Activated naive CD8-positive, alpha-beta T cell treated with anti-CD3 and anti-CD28 coated beads for 36 hours (primary cell): ENCODE measurements at places on chromosomes 5 and 9.

GRCh38 chr9:89491694-89492093, 6.2 kb downstream of the SEMA4D start:
- peak; percentile 55 for DNase-seq

- DNase-seq, result no peak
Observed at GRCh38 chr9:21552244-21553170, 70.4 kb upstream of the IFNE start.

GRCh38 chr5:146466521-146467349, 19.6 kb downstream of the TCERG1 start:
- DNase-seq, result no peak

- no peak for DNase-seq
Observed at GRCh38 chr9:27497883-27498417, 26.1 kb upstream of the IFNK start.

GRCh38 chr5:122775550-122776542, 966 bp downstream of the SNX2 start:
- DNase-seq, result no peak

GRCh38 chr9:134204991-134205578, 40.7 kb upstream of the RNU6ATAC start:
- no peak for DNase-seq

GRCh38 chr5:91361055-91361701, 21.9 kb downstream of the ARRDC3 start:
- no peak for DNase-seq

DNA sequence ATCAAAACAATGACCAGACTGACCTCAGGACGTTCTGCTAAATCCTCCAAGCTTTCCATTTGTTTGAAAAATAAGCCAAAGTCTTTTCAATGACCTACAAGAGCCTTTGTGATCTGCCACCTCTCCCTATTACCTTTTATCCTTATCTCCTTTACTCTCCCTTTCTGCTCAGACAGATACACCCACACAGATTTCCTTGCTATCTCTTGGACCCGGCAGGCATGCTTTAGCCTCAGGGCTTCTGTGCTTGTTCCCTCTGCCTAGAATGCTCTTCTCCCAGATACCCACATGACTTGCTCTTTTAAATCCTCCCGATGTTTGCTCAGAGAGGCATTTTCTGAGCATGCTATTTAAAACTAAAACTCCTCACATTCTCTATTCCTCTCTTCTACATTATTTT, 8.9 kb upstream of the ELOVL7 start:
- DNase-seq, result no peak

DNA sequence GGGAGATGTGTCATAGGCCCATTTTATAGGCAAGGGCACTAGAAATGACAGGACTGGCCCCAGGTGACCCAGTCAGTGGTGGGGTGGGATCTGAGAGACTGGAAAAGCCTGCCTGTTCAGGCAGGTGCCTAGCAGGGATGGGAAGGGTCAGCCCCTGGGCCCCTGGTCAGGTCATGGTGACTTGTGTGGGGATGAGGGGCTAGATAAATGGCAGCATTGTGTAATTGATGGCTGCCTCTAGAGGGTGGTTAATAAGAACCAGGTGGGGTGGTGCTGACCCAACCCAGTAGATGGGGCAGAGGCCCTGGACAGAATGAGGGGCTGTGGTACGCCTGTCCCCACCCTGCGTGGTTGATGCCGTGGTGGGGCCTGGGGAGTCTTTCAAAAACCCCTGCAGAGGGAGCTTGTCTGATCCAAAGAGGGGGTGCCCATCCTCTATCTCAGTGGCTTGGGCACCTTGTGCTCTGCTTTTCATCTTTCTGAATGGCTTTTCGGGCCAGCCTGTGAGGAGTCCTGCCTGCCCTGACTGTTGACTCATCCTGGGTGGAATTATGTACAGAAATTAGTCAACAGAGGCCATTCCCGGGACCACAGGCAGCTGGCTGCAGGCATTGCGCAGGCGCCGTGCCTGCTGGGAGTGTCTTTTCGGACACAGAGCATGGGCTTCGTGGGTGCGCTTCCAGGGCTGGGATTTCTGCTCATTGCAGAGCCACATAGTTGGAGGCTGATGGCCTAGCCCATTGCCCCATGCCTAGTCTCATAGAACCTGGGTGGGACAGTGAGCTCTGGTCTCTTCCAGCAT, 93.6 kb upstream of the PITX1 start:
- no peak for DNase-seq

- DNase-seq, result no peak
Observed at GRCh38 chr9:111731928-111732327, 62.8 kb downstream of the SHOC1 start.

- no peak for DNase-seq
Observed at GRCh38 chr9:426976-427375, 212.3 kb downstream of the DOCK8 start.

GRCh38 chr9:132035679-132036078, 44.0 kb downstream of the MED27 start:
- DNase-seq, result no peak

DNA sequence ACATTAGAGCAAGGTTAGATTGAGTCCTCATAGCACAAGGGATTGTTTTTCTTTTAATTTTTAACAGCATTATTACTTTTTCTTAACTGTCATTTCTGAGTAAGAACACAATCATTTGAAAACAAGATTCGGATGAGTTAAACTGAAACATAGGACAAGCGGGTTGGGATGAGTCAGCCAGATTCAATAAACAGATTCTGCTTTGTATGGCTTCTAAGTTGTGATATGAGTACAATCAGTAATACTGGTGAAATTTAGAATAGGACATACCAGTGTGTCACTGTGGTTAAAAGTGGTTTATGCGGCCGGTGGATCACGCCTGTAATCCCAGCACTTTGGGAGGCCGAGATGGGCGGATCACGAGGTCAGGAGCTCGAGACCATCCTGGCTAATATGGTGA, 364.3 kb upstream of the CDH10 start:
- DNase-seq, result no peak

- no peak for DNase-seq
Observed at GRCh38 chr5:151179489-151179840, 21.9 kb upstream of the ANXA6 start.

DNA sequence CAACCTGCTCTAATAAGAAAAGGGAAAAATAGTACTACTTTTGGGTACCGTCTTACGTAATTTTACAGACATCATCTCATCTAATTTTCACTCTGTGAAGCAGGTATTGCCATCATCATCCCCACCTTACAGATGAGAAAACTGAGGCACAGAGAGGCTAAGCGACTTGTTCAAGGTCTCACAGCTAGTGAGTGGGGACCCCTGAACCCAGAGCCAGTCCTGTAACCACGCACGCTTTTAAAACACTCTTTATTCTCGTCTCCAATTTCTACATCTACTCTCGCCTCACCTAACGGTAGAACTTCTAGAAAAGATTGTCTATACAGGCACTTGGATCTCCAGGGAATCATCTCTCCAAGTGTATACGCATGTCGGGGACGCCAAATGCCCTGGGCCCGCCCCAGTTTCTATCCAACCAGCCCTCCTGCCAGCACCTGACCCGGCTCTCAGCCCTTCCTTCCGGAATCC, 1.5 kb upstream of the TRAF1 start:
- no peak for DNase-seq

DNA sequence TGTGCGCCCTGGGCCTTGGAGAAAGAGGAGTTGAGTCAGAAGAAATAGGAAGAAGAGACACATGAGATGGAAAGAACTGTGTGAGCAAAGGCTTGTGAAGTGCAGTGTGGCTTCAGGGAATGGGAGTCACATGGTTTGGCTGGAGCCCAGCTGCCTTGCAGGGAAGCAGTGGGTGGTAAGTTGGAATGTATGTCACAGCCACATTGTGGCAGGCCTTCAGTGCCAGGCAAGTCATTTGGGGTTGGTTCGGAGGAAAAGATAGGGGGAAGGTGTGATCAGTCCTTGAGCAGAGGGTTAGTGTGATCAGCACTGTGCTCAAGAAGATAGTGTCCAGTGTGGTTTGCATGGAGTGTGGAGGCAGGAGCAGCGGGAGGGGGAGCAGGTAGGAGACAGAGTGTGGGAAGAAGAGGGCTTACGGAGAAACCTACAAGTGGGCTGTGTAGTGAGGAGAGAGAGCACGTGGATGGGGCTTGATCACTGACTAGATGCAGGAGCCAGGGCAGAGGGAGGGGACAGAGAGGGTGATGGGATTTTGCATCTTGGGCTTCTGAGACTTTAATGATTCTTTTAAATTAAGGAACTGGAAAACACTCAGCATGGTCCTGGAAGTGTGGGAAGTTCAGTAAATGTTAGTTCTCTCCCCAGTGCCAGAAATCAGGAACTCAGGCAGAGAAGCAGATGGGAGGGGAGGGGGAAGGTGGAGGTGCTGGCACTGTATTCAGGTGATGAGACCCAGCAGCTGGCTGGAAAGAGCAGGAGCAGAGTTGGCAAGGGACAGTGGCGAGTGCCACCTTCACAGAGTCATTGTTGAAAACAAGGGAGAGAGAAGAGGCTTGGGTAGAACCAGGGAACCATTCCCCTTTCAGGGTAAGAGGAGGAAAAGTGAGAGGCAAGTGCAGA, 46.6 kb downstream of the ARHGAP26 start:
- DNase-seq, result no peak

GRCh38 chr9:133955821-133956411, 36.2 kb downstream of the VAV2 start:
- DNase-seq, result peak; percentile 38

DNA sequence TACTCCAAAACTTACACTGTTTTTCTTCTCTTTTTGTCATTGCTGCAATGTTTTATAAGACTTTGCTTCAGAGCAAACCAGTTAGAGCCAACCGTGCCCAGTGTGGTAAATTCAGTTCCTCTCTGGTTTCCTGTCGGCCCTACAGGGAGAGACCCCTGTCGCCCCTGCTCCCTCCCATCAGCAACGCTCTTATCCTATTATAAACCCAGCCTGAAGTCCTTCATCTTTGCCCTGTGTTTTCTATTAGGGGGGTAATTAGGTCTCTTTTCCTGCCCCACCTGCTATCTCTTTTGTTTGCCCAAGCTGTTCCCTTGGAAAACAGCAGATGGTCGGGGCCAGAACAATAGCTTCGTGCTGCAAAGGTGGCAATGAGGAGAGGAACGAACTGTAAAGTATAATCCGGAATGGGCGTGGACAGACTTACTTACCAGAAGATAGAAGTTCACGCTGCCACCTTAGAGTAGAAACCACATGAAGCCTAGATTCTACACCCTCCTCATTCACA, 21.4 kb upstream of the OTULINL start:
- no peak for DNase-seq

GRCh38 chr5:32031089-32031488, 143.0 kb downstream of the GOLPH3 start:
- no peak for DNase-seq

- no peak for DNase-seq
Observed at GRCh38 chr9:87537625-87538024, 40.0 kb downstream of the DAPK1 start.

DNA sequence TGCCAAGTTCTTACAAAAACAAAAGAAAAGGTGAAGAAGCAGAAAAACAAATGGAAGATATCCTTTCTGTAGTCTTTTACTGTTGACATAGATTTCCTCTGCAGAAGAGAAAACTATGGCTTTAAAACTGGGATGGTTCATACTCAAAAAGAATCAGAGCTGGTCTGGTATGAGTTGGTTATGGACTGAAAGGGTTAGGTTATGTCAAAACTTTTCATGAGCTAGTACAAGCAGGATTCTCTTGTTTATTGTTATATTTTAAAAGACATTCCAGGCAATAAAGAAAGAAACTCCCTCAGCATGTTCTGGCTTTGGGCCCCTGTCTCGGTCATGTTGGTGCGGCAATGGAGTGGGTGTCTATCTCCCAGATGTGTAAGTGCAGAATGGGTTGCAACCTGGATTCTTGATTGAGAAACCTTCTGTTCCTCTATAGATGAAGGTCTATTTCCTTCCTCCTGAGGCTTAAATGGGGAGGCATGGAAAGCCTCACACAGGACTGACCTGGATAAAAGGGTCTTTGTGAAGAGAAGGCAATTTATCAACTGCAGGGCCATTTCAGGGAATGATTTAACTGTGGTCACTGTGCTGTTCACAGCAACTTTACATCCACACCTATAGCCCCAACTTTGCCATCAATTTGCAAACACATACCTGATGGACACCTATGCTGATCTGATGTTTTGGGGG, 209.6 kb upstream of the TNC start:
- no peak for DNase-seq

DNA sequence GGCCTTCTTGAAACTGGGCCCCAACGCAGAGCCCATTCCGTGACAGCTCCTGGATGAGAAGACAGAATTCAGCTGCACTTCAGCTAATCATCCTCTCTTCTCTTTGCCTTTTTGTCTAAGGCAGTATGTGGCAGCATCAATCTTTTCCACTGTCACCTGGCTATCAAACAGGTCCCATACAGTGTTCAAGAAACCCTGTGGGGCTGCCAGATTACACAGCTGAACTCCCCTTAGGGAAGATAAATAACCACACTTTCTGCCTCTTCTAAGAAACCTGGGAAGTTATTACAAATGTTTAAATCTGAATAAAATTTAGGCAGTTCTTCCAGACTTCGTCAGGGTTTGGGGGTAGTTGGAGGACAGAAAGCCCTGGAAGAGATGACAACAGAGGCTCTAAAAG, 61.0 kb downstream of the SPEF2 start:
- DNase-seq, result no peak

DNA sequence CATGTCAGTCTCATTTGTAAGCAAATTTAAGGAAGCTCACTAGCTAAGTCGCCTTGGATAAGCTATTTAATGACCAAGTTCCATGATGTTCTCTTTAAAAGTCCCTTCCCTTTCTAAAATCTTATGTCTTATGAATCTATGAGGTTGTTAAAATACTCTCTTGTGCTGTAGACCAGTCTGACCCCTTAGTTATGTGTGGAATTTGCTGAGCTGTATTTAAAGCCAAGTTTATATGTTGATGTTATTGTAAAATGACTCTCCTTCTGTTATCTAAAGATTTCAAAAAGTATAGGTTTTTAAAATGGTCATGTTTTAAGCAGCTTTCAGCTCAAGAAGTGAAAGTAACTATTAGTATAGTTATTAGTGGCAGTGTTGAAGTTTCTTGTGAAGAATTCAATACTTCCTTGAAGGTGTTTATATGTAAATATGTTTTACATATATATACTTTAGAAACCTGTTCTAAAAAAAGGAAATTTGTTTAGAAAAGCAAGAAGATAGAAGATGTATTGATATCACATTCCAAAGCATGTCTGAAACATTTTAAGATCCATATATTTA, 92.2 kb downstream of the CDC42SE2 start:
- no peak for DNase-seq

DNA sequence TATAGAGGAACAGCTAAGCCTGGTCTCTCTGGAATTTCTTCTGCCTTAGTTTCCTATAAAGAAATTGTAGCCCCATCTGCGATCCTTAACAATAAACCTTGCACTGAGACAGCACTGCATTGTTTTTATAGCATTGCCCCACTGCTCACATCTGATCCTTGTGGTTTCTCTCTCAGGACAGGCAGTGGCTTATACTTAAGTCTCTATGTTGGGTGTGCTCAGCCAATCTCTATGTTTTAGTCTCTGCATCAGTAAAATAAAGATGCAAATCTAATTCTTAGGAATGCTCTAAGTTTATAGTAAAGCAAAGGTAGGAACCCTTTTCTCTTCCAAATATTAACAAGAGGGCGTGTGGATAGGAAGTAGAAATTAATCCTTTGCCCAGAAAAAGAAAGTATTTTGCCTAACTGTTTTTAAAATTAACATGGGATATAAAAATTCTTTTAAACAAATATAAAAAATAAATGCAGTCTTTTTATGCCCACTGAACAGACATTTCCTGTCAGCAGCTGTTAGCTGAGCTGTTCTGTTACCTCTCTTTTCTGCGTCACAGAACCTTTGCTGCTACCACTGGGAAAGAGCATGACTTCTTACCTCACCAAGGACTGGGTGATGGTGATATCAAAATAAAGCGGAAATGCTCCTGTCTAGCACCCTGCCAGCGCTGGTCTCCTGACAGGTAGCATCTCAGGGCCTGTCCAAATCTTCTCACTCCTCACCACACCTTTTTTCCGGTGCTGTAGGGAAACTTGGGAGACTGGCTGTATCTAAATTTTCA, 29.5 kb downstream of the MRPS27 start:
- no peak for DNase-seq

GRCh38 chr9:95488954-95489353, 27.8 kb downstream of the PTCH1 start:
- no peak for DNase-seq
